ENCODE measurements at places on chromosomes 16 and 17.

DNA sequence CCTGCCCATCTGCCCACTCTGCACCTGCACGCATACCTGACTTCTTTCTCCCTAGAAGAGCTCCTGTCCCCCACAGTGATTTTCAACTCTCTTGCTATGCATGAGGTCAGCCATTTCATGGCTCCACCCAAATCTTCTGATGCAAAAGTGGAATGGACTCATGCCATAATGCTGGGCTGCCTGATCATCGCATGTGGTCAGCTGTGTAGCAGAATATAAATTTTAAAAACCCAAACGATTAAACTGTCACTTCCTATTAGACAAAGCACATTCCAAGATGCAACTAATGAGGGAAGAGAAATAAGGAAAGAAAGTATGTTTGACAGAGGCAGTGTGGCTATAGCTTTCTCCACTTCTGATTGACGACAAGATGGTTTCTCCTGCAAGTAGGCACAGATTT lies 26.1 kb downstream of the GRIN2A start:
- no peak for DNase-seq

- no peak for DNase-seq
These were observed 101.7 kb upstream of the GPR139 start for GRCh38 chr16:20175358-20175757.

DNA sequence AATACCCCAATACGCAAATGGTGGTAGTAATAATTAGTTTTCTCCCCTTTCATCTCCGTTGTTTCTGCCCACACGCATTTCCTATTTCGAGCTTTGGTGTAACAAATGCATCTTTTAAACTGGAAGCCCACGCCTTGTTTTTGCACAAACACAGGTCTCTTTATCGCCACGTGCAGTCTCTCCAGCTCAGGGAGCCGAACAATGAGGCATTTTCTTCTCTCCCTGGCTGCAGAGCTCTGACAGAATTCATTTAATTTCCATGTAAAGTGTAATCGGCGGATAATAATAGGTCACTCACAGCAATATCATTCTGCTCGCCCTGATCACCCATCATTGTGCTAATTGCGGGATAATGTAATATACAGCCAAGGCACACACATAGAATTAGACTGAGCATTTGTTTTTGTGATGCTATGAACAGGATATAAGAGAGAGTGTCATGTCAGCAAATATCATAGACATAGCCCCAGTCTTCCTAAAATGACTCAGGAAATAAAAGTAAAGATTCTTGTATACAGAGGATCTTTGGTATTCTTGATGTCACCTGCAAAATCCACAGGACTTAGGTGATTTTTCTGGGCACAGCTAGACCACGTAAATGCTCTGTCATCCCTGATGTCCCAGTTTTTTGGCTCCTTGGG lies 452.6 kb upstream of the CDH11 start:
- no peak for DNase-seq

- DNase-seq, result no peak
These were observed 38.2 kb downstream of the MARF1 start for GRCh38 chr16:15604460-15605440.

DNA sequence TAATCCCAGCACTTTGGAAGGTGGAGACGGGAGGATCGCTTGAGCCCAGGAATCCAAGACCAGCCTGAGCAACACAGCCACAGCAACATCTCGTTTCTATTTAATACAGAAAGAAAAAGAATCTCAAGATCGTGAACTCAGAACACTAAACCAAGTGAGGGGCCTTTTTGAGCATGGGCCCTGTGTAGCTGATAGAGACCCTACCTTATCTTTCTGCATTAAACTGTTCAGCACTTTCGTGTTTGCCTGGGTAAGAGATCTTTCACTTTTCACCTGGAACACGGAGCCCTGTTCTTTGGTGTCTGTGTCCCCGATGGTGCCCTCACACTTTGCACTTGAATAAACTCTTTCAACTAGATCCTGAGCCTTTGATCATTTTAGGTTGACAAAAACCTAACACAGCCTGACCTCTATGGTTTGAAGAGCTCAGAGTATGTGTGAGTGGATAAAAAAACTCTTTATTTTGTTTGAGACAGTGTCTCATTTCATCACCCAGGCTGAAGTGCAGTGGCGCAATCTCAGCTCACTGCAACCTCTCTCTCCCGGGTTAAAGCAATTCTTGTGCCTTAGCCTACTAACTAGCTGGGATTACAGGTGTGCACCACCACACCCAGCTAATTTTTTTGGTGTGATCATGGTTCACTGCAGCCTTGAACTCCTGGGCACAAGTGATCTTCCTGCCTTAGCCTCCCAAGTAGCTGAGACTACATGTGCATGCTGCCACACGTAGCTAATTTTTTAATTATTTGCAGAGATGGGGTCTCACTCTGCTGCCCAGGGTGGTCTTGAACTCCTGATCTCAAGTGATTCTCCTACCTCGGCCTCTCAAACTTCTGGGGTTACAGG lies 83.8 kb upstream of the GRIN2A start:
- DNase-seq, result no peak

DNA sequence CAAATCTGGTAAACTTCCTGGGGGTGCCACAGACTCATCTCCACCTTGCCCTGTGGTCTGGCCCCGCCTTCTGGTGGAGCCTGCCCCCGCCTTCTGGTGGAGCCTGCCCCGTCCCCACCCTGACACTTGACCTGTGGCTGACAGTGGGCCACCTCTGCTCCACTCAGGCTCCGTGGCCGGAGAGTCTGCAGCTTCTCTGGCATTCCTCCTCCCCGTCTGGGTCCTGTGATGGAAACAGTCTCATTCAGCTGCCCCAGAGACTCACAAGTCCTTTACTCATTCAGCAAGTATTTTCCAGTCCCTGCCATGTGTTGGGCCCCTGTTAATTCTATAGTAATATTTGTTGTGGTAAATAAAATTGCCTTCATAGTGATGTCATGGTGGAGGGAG lies 21.0 kb upstream of the G6PC1 start:
- no peak for DNase-seq

DNA sequence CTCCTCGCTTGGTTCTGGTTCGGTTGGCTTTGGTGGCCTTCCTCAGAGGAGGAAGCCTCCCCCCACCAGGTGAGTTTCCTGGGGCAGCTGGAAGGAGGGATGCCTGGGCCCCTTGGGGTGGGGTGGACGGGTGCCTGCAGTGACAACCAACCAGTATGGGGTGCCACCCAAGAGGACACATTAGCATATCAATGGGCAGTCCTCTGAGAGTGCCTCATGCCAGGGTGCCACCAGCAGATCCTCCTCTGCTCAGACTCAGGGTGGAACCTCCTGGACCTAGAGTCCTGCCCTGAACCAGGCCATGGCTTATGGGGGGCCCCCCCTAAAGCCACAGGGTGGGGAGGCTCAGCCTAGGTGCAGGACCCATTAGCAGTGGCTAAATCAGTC lies 2.7 kb downstream of the PPP1R1B start:
- no peak for DNase-seq

GRCh38 chr17:70286391-70286790 lies 117.1 kb downstream of the KCNJ2 start:
- no peak for DNase-seq

GRCh38 chr16:168424-168823 lies 2.6 kb downstream of the HBM start:
- DNase-seq, result no peak

GRCh38 chr17:79473876-79474440 lies 136.9 kb downstream of the RBFOX3 start:
- DNase-seq, result no peak

- DNase-seq, result peak; percentile 77
These were observed 38.5 kb downstream of the IGF2BP1 start for GRCh38 chr17:49035470-49036269.

GRCh38 chr17:80248894-80249710 lies 11.6 kb upstream of the RNF213 start:
- no peak for DNase-seq

- DNase-seq, result no peak
These were observed 19.1 kb upstream of the NETO2 start for GRCh38 chr16:47162670-47163420.

DNA sequence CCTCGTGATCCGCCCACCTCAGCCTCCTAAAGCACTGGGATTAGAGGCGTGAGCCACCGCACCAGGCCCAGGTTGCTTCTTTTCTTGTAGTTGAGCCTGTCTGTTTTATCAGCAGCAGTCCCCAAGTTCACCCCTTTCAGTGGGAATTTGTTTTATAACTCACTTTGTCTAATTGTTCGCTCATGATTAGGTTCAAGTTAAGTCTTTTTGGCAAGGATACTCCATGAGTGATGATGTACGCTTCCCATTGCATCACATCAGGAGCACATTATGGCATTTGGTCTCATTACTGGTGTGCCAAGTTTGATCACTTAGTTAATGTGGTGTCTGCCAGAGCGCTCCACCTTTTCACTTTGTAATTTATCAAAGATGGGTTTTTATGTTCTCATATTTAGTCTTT lies 14.4 kb upstream of the GJD3 start:
- no peak for DNase-seq

GRCh38 chr16:86700046-86700945 lies 121.9 kb downstream of the FOXL1 start:
- no peak for DNase-seq

DNA sequence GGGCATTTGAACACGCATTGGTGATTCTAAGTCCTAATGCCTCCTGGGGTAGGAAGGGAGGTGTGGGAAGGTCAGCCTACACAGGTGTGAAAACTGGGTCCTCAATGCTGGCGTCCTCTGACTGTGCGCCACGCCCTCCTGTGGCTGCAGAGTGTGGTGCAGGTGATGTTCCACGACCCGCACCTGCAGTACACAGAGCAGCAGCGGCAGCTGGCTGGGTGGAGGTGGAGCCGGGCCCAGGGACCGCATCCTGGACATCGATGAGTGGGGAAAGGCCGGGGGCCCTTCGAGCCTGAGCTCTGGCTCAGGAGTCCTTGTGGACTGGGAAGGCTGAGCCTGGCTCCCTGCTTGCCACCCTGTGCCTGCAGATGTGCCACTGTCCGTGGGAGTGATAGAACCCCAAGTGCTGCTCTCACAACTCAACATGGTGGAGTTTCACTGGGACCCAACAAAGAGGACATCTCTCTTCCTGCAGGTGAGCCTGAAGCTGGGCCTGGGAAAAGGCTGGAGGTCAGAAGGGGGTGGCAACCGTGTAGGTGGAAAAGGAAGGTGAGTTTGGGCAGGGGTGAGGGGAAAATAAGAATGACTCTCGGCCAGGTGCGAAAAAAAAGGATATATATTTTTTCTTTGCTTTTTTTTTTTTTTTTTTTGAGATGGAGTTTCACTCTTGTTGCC lies 14.0 kb upstream of the STAC2 start:
- DNase-seq, result no peak

DNA sequence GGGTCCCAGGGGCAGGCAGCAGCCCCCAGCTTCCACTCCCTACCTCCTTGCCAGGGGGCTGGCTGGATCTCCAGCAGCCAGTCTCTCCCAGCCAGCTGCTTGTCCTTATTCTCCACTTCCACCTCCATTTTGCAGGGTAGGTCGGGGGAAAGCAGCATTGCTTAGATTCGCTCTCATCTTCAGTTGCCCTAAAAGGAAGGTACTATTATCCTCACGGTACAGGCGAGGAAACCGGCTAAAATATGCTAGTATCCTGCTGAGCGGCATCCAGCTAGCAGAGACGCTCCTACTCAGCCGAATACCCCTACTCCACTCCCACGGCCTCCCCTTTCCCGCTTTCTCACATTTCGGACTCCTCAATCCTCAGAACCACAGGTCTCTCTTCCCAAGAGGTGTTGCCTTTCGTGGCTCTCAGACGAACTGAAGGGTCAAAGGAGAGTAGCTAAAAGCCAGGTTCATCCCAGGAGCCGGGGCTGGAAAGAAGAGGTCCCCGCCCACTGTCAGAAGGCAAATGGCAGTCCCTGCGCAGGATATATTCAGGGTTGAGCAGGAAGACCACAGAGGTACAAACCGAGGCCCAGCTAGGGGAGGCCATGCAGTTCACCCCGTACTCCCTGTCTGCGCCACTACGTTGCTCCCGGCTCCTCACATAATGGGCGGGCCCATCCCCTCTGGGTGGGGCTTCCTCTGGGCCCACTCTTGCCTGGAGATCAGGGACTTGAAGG lies 1.7 kb upstream of the RAB11FIP4 start:
- no peak for DNase-seq

GRCh38 chr17:14214271-14214670 lies 22.4 kb downstream of the CDRT15 start:
- no peak for DNase-seq

All from right forelimb (tissue), 1 donor.